ENCODE measurements at places on chromosomes 5 and 9.

- no peak for DNase-seq
Measured at GRCh38 chr5:3276896-3277295, 318.7 kb upstream of the IRX1 start.

GRCh38 chr9:5848372-5848882 is 15.5 kb upstream of the ERMP1 start:
- DNase-seq = no peak

DNA sequence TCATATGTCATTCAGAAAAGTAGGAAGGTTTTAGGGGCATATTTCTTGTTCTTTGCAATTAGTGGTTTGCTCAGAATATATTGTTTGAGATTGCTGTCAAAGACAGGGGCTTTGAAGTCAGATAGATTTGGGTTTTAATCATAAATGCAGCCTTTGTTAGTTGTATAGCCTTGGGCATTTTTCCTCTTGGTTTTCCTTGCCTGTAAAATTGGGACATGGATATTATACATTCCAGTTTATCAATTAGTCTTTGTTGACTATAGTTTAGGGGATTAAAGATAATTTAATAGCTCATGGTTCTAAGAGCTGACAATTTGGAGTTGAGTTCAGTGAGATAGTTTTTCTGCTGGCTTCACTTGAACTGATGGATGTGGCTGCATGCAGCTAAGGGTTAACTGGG is 88.9 kb downstream of the DMAC1 start:
- DNase-seq = no peak

- no peak for DNase-seq
Measured at GRCh38 chr5:148482697-148483462, 99.1 kb downstream of the FBXO38 start.

DNA sequence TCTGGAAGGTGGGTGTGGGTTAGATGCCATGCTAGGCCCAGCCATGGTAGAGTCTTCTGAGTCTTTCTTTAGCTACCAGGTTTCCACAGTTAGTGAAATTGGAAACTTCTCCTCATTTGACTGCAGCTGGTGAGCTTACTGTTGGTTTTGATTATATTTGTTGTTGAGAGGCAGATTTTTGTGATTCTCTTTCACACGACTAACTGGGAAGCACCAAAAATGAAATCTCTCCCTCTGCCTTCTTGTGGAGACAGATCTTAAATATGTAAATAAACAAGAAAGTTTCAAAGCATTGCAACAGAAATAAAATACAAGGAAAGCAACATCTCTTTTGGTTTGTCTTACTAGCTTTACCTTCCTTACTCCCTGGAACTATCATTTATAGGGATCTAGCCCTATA is 122.2 kb downstream of the CEMIP2 start:
- DNase-seq = no peak

DNA sequence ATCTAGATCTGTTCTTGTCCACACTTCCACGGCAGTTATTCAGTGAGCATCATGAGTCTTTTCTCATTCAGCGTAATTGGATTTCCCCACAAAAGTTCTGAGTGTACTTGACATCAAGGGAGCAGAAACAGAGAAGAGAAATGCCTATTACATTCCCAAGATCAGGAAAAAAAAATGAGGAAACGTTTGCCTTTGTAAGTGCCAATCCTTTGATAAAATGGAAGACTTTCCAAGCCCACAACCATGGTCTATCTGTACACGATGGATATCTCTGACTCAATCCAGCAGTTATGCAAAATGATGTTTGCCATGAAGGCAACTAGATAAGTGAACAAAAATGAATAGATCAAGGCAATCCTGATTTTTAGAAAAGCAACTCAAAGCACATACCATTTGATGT is 235.9 kb downstream of the DOCK8 start:
- DNase-seq = no peak

DNA sequence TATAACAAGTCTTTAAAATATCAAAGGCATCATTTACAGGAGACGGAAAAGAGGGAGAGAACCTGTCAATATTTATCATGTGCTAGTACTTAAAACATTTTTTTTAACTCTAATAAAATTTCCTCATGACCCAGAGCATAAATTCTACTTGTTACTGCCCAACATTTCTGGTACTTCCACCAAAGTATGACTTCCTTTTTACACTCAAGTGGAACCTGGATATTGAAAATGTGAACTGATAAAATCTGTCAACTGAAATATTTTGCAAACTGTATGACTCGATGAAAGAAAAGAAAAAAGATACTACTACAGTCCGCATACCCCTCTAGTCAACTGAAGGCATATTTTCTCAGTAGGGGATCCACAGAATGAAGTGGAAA is 37.1 kb downstream of the FAM13B start:
- DNase-seq = no peak

GRCh38 chr9:136690104-136690805 is 3.0 kb upstream of the AGPAT2 start:
- no peak for DNase-seq

DNA sequence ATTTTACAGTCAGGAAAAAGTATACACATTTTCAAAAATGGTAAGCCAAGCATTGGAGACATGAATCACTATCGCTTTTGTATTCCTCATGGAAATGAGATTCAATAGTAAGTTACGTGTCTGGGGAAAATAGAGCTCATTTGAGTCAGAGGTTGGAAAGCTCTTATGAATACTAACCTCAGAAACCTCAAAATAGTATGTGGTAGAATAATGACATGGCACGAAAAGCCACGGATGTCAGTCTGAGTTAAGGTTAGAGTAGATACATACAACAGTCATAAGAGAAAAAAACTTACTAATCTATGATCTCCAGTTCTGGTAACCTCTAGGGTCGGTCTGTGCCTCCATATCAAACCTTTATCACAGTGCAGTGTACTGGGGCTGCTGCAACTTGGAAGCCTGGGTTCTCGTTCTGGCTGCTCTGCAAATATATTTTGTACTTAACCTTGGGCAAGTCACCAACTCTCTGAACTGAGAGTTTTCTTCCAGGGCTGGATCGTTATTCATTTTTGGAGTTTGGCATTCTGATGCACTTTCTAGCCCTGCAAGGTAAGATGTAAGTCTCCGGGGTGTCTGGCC is 31.8 kb downstream of the MAP1B start:
- DNase-seq = no peak

GRCh38 chr5:94761055-94761454 is 142.6 kb downstream of the SLF1 start:
- DNase-seq = no peak

DNA sequence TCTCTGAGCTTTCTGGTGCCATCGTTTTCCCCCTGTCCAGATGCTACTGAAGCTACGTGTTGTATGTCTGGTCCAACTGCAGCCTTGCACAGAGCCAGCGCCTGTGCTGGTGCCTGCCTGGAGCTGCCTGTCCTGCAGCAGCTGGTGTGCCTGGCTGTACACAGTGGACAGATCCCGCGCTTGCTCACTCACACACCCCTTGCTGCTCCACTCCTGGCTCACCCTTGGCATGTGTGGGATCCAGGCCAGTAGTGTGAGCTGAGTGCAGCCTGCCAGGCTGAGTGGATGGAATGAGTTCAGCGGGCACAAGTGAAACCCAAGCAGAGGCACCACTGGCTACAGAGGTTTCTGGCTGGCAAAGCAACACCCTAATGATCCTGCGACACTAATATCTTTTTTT is 40.4 kb downstream of the FER start:
- DNase-seq = no peak

DNA sequence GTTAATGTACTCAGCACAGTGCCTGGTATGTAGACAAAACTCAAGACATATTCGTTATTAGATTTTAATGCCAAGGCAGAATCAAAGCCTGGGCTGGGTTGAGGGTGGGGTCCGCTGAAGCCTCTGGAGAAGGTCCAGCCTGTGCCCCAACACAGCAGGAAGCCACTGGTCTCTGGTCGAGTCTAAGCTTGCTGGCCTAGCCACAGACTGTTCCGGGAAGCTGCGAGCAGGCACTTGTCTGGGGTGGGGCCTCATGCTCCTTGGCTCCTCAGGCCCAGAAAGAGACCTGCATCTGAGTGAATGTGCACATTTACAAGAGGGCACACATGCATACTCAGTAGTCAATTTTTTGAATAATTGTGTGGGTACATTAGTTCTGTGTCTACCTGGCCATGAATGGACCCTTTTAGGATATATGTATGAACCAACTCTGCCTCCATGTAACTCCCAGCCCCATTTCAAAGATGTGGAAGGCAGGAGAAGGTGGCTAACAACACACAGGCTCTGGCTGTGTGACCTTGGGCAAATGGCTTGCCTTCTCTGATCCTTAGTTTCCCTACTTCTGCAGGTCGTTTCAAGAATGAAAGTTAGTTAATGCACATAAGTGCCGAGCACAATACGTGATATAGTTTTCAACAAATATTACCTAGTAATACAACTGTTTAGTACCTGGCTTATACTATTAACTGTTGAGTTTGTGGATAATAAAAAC is 18.3 kb downstream of the FAT2 start:
- no peak for DNase-seq

GRCh38 chr5:91670563-91670962 is 287.4 kb upstream of the ARRDC3 start:
- no peak for DNase-seq

- no peak for DNase-seq
Measured at GRCh38 chr5:114054594-114054993, 307.3 kb upstream of the KCNN2 start.

- DNase-seq = no peak
Measured at GRCh38 chr9:114395334-114395617, 7.5 kb upstream of the AKNA start.

DNA sequence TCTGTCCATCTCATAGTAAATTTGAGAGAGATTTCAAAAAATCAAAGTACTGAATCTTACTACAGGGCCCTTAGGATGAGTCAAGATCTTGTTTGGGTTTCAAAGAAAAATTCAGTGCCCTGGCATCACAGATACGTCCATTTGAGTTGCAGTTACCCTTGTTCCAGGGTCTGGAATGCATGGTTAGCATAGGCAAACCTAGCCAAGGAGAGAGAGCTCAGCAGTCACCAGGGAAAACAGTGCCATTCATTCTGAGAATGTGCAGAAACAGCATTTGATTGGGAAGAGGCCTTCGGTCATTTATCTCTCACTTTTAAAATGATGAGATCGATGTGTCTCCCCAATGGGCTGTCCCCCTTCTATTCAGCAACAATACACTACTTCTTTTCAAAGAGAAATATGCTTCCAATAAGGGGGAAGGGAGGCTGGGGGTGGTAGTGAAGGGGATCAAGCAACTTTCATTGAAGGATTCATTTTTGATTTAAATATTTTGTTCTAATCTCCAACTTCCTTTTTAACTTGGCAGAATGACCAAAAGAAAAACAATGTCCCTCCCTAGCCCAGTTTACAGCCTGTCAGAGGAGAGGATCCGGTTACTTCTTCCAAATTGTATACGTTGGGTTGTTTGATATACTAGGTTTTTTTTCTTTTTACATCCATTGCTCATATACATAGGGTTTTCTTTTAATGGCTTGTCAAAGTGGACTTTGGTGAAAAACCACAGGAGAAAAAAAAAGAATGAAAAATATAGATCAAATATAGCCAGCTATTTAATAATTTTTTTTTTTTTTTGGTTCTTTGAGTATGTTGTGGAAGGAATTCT is 491.1 kb downstream of the CCDC171 start:
- DNase-seq = no peak

- no peak for DNase-seq
Measured at GRCh38 chr9:137128158-137128861, 10.6 kb upstream of the GRIN1 start.

DNA sequence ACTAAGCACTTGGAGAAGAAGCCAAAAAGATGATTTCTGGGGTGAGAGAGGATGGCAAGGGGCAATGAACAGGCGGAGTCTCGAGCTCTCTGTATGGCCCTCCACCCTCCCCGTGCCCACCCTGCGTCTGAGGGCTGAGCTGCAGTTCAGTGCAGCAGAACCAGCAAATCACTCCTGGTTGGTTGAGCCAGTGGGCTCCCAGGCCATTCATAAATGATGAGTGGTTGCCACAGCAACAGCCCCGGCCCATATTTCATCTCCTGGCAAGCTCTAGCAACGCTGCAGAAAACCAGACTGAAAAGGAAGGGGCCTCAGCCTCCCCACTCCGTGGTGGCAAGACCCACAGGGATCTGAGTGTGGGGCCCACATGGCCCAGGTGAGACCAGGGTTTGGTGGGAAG is 93.8 kb upstream of the PPP1R26 start:
- DNase-seq = no peak

- DNase-seq = no peak
Measured at GRCh38 chr9:123727332-123727731, 202.6 kb downstream of the DENND1A start.

GRCh38 chr9:21465859-21466518 is 16.1 kb downstream of the IFNE start:
- DNase-seq = peak; percentile 6

GRCh38 chr5:124901081-124901480 is 154.6 kb upstream of the ZNF608 start:
- no peak for DNase-seq

GRCh38 chr9:79673614-79674013 is 101.8 kb downstream of the TLE4 start:
- no peak for DNase-seq

DNA sequence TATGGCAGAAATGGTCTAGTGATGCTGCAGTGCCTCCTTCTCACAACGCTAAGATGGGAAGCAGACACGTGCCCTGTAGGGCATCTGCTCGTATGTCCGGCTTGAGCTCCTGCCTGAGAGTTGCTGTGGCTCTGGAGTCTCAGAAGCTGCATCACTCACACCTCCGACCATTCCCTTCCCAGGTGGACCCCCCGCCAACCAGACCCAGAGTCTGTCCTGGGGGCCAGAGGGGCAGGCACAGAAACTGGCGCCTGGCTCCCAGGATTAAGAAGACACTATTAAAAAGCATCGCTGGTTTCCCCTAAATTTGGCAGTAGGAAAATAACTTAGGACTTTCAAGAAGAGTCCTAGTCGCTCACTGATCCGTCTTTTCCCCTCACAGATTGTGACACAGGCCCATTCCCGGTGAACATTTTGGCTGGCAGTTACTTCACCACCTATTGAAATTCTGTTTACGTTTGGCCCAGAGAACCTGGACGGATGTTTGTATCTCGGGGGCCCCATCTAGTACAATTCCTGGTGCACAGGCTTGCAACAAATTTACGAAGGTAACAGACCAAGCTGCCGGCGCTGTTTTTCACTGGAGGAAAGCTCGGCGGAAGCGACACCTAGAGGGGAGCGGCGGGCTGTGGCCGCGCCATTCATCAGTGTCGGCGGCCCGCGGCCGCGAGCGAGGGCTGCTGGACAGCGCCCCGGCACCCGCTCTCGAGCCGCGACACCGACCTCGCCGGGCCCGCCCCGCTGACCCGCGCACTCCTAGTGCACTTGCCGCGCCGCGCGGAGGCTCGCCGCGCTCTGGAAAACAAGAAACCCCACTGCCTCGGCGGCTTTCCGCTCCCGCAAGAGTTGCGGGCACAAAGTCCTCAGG is 1.6 kb downstream of the FSTL4 start:
- peak; percentile 71 for DNase-seq

DNA sequence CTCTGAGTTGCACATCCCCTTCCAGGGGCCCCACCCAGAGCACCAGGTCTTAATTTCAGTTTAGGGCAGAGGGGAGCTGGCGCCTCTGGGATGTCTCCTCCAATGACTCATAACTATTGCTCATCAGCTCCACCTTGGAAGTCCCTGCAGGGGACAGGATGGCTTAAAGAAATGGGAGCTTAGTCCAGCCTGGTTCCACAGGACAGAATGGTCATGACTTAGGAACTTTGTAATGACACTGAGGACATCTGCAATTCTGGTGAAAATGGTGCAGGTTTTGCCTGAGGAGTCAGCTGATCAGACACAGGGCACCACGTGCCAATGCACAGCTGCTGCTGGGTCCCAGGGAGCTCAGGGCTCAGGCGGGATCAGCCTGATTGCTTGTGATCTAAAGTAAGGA is 16.4 kb upstream of the PPP1R26 start:
- DNase-seq = no peak

All from COR-L47 (cell line).